Type B pancreatic cell (in vitro differentiated cells): ENCODE measurements at places on chromosomes 2 and 18. TPM values are rescaled to one million over a fixed set of nuclear protein-coding genes. Genes with fewer than 3 reads are reported as not detected.

The BOLL gene
- not detected in 2 replicates for total RNA-seq

DNA sequence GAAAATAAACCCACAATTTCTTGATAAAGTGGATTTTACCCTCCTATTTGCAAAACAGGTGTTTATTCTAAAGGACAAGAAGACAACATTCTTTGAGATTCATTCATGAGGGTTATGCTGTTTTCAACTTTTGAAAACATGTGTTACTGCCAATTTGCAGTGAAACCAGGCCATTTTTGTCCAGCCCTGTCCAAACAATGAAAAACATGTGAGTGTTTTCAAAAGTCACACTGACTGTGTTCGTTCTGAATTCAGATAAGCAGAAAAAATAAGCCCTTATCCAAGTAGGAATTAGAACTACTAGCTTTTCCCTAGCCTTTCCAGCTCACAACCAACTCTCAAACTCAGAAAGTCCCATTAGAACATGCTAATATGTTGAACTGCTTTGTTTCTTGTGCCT lies 148.1 kb upstream of the PID1 start:
- no peak for DNase-seq
- no peaks in the 10 kb centered on the region for H3K27me3 ChIP-seq
- H3K27ac ChIP-seq = no peak overlapping the region
- H3K36me3 ChIP-seq = no peaks in the 10 kb centered on the region
- H3K4me1 ChIP-seq = no peaks in the 10 kb centered on the region

The WNT6 gene
- 24.7 and 123 TPM in 2 replicates for total RNA-seq

The MLPH gene
- 14.8 and 16.7 TPM in 2 replicates for total RNA-seq

The WDR12 gene
- 69.4 and 74.0 TPM in 2 replicates for total RNA-seq

- H3K27ac ChIP-seq = no peak overlapping the region
- no peak overlapping the region for H3K4me3 ChIP-seq
- peaks cover 3% of the 10 kb centered on the region for H3K36me3 ChIP-seq
Measured at GRCh38 chr2:19099181-19099580, 259.2 kb downstream of the OSR1 start.
